8988T (cell line): ENCODE measurements at places on chromosomes 1 and 21.

DNA sequence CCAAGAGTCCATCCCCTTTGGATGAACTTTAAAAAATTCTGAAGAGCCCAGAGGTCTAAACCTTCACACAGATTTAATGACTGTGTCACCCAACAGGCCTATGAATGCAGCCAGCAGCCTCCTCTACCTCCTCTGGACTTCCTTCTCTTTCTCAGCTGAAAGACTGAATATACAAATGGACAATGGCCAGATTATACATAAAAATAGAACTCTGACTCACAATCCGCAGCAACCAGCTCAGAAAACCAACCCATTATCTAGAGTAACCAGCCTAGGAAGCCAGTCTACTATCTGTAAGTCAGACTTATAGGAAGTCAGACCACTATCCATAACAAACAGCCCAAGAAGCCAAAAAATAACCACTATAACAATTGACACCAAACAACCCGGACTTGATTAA lies 224.5 kb downstream of the ASTN1 start:
- no peak for DNase-seq

DNA sequence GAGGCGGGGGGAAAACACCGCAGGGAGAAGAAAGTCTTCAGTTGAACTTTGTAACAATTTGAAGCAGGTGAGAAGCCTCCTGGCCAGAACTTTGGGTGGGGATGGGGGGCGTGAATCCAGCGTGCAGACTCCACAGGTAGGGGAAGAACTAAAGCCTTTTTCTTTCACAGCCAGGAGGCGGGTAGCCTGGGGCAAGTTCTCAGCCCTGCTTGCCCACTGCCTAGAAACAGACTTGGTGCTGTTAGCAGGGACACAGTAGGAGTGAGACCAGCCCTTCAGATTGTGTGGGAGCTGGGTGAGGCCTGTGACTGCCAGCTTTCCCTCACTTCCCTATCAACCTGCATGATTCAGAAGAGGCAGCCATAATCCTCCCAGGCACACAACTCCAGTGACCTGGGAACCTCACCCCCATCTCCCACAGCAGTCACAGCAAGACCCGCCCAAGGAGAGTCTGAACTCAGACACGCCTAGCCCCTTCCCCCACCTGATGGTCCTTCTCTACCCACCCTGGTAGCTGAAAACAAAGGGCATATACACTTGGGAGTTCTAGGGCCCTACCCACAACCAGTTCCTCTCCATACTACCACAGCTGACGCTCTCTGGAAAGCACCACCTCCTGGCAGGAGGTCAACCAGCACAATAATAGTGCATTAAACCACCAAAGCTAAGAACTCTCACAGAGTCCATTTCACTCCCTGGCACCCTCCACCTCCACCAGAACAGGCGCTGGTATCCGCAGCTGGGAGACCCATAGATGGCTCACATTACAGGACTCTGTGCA lies 83.5 kb upstream of the CDC42BPA start:
- DNase-seq: no peak

GRCh38 chr1:22889213-22889827 lies 83.3 kb downstream of the LACTBL1 start:
- DNase-seq: peak; percentile 43

DNA sequence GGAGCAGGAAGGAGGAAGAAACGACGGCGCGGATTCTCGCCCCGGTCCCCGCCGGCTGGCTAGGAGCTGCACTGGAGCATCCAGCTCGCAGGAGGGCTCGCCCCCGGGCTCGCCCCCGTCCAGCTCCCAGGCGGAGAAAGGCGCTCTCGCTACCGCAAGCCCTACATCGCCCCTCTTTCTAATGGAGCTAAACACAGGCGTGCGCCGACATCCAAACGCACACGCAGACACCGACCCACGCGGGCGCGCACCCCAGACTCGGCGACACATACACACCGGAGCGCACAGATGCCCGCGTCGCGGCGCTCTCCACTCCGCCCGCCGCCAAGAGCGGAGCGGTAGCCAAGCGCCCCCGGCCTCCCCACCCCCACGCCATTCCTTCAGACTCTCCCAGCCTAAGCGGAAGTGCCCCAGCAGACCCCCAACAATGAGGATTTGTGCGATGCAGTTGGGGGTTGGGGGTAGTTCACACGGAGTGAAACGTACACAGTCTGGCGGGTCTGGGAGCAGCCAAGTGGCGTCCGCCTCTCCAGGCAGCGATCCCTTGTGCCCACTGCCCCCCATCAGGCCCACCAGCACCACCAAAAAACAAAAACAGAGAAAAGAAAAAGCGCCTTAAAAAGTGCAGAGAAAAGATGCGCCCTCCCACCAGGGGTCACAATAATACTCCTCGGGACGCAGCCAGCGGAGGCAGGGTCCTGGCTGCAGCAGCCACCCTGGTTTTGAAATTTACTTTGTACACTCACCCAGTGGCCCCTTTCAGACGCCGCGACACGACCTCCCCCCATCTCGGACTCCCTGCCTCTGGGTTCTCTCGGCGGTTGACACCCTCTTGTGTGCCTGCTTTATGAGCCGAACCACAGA lies 1.4 kb downstream of the DAB1 start:
- no peak for DNase-seq

GRCh38 chr1:29984166-29984861 lies 739.1 kb downstream of the MATN1 start:
- no peak for DNase-seq

DNA sequence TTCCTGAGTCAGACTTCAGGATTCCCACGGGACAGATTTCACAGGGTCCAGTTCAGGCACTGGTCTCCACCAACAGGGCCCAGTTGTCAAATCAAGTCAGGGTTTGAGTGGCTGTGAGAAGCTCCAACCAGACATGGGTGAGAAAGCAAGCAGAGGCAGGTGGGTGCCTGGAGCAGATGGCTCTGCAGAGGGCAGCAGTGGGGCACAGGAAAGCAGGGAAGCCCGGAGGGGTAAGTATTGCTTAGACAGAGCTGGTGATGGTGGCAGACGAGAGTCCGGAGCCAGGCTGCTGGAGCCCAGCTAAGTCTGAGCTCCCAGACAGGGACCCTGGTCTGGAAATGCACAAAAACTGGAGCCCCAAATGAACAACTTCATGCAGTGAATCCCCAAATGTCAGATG lies 40.4 kb downstream of the RIMS3 start:
- no peak for DNase-seq

GRCh38 chr1:205834751-205835150 lies 15.2 kb downstream of the PM20D1 start:
- DNase-seq: no peak

GRCh38 chr1:30538993-30539867 lies 184.2 kb downstream of the MATN1 start:
- no peak for DNase-seq

DNA sequence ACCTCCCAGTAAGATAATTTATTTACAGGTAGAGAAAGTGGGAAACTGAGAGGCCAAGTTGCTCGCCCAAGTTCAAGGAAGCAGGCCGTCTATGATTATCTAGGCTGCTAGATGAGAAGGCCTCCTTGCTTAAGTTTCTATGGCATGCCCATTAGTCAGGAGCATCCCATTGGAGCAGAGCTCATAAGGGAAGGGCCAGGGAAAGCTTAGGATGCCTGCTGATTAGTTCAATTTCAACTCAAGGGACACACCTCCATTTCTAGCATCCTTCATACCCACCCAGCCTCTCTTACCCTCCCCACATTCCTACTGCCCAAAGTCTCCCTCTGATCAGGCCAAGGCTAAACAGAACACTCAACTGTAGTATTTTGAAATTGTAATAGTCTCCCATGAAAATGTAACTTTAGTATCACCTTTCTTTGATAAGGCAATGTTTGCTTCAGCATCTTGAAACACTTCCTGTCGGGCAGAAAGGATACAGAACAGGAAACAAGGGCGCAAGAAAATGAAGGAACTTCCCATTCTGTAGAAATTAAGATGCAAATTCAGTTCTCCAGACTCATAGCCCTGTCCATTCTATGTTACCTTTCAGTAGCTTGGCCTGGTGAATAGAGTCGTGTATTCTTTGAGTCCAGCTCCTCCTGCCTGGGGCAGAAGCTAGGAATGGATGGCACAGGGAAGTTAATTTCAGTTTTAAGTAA lies 46.3 kb upstream of the TARBP1 start:
- DNase-seq: no peak

DNA sequence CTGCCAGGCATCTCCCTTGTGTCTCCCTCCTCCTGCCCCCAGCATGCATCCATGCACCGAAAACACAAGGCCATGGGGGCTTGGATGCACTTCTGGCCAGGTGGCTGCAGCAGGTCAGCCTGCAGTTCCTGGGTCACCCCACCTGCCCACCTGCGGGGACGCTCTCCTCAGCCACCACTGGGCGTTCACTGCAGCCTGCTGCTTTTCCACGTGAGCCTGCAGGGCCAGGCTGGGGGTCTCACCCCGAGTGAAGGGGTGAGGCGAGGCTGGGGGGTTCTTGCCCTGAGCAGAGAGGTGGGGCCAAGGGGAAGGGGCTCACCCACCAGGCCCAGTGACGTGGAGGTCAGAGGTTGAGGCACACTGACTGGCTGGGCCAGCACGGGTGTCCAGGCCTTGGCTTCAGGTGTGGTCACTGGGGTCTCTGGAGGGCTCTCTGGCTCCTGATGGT lies 64.6 kb downstream of the WNT9A start:
- no peak for DNase-seq

DNA sequence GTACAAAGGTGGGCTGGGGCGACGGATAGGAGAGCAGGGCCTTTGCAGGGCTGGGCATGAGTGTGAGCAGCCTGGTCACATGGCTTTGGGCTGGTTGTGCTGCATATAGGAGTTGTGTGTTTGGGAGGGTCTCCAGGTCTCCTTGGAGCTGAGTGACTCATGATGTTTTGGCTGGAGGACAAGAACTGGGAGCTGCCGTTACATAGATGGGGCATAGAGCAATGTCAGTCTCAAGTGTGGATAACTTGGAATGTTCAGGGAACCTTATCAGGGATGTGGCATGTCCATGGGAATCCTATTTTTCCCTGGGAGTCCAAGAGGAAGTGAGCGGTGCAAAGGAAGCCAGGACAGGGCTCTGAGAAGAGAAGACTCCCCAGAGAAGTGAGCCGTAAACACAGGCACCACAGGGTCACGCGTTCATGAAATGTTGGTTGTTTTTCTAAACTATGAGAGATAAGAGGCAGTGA lies 136.4 kb upstream of the KCNE2 start:
- no peak for DNase-seq

- DNase-seq: peak; percentile 68
Measured at GRCh38 chr1:33298623-33299277, 22.1 kb downstream of the A3GALT2 start.

- no peak for DNase-seq
Measured at GRCh38 chr1:240652549-240652948, 40.6 kb upstream of the GREM2 start.

DNA sequence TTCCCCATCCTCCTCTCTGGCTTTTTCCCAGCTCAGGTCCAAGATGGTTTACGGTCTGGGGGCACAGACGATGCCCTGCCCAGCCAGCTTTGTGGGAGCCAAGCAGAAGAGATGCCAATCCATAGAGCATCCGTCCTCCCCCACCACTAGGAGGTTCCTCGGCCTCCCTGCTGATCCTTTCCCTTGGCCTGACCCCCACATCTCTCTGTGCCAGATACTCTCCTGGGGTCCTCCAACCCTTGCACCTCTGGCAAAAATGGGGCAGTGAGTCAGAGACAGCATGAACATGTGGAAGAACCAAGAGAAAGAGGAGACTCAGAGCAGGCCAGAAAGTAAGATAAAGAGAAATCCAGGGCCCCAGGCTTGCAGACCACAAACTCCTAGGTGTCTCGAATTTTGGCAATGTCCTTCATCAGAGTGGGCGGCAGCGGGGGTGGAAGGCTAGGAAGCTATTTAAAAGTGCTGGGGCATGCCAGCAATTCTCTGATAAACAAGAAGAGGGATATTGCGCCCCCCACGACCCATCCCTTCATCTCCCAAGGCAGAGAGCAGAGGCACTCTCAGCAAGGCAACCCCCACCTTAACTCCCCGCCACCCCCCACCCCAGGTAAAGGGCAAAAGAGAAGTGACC lies 11.4 kb downstream of the BLACAT1 start:
- no peak for DNase-seq

GRCh38 chr1:10380594-10381275 lies 18.1 kb upstream of the PGD start:
- DNase-seq: no peak

DNA sequence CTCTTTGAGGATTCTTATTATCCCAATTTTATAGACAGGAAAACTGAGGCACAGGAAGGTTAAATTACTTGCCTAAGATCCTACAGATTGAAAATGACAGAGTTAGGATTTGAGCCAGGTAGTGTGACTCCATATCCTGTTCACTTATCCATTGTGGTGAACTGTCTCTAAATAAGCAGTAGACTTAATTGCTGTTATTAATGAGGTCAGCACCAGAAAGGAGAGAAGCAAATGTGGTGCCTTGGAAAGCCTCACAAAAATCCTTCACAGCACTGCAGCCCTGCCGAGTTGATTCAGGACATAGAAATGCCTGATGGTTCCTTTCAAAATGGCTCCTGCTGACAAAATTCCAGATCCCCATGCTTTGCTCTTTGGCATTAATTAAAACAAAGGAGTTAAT lies 193.3 kb upstream of the BEND5 start:
- DNase-seq: no peak

DNA sequence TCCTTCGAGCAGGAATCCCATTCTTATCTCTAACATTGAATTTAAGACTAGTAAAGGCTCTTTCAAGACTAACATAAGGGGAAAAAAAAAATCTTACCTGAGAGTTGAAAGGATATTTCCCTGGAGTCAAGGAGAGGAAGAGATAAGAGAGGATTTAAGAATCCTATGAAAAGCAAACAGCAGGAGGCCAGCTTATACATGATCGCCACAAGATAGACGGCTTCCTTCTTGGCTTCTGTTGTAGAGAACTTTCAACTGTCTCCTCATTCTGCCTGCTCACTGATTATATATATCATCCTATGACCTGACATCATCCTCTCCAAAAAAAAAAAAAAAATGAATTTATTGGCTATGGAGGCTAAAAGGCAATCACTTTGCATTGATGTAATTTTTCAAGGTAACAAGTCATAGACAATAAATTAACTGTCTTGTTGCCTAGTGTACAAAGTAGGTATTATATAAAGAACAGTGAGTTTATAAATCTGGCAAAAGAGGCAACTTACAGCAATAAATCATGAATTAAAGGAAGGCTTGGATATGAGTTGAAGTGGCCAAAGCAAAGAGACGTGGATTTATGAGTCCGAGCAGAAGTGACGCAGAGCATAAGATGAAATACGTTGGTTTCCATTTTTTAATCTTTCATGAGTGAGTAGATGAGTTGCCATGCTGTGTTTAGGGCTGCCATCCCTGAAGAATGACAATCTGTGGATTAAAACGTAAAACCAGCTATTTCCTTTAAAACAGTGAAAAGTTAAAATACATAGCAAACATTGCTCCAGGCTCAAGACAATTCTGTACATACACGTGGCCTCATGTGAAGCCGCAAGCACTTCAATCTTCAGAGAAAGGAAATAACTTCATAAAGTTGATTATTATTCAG lies at the start of gene UTS2:
Gene UTS2, minus strand, starts transcription at position 262 of the 880 bp plus-strand sequence. Its CDS starts 62 bp downstream, at position 200.
- no peak for DNase-seq

- DNase-seq: no peak
Measured at GRCh38 chr1:27427329-27427728, 34.9 kb downstream of the GPR3 start.

GRCh38 chr1:47710329-47711071 lies 272.7 kb downstream of the FOXD2 start:
- DNase-seq: peak; percentile 93
